CD4-positive, alpha-beta T cell treated with Interleukin-17A for 1 hour (primary cell): ENCODE measurements at places on chromosomes 11 and 22.

DNA sequence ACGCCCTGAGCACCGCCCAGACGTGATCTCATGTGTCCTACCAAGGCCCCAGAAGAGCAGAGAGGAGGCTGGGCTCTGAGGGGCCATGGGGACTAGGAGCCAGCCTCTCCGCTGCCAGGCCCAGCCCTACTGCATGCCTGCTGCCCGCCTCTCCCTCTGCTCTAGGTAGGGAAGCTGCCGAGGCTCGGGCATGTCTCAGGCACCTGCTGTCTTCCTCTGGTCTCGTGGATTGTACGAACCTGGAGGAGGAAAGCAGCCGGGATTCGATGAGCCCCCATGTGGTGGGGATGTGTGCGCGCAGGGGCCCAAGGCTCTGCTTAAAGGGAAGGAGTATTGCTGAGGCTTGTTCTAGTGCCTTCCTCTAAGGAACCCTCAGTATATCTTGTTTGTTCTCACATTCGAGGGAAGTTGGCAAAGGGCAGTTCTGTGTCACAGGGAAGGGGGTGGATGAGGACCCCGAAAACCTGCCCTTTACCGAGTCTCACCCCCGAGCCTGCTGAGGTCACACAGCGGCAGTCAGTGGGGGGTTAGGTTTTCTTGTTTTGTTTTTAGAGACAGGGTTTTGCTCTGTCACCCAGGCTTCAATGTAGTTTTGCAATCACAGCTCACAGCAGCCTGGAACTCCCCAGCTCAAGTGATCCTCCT is 21.2 kb downstream of the DAGLA start:
- DNase-seq = no peak

DNA sequence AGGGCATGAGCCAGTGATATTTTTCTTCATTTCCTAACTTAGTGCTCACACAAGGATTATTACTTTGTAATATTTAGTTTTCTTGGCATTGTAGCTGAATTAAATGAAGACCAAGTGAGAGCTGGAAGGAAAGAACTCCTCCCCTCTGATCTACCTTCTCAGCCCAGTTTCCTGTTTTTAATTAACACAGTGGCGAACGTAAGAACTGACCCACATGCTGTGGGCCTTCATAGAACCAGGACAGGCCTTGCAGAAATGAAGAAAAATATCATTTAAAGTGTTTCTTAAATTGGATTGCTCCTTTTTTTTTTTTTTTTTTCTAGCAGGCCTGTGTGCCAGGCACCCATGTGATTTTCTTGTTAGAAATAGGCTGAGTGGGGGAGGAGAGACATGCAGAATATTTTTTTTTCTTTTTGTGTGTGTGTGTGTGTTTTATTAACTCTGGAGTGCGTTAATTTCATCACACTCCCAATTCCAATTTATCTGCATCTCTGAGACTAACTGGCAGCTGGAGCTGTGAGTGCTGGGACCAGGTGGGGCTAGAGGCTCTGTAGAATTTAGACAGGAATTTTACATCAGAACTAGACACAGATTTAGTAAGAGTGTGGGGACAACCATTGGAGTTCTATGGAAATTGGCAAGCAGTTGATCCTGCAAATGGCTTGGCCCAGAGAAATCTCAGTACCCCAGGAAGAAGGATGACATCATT is 320.5 kb downstream of the DDX10 start:
- DNase-seq = no peak

- peak; percentile 82 for DNase-seq
Observed at GRCh38 chr22:40922484-40923303, 28.5 kb upstream of the RBX1 start.

GRCh38 chr22:23199159-23199558 is 18.9 kb downstream of the BCR start:
- no peak for DNase-seq

DNA sequence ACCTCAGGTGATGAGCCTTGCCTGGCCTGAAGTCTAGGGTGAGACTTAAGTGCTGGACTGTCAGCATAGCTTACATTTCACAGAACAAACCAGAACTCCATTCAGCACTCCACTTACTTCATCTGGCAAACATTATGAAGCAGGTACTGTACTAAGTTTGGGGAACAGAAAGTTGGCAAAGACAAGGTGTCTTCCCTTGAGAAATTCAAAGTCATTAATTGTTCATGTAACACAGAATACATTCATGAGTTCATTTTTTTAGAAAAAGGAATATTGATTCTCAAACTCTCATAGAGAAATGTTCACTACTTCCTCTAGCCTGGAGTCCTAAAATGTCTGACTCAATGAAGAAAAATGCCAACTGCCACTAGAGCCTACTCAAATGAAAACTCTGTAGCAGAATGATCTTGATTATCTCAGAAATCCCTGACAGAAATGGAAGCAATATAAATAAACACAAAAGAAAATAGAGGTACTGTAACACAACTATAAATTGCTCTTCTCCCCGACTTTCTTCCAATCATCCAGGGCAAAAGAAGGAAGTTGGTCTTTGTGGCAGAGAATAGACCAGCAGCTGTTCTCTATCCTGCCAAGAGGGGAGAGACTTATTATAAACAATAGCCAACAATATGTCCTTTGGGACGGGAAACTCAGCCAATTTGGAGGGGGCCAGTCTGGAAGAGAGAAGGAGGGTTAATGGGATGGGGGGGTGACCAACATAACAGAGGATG is 129.2 kb upstream of the MTMR2 start:
- DNase-seq = no peak

DNA sequence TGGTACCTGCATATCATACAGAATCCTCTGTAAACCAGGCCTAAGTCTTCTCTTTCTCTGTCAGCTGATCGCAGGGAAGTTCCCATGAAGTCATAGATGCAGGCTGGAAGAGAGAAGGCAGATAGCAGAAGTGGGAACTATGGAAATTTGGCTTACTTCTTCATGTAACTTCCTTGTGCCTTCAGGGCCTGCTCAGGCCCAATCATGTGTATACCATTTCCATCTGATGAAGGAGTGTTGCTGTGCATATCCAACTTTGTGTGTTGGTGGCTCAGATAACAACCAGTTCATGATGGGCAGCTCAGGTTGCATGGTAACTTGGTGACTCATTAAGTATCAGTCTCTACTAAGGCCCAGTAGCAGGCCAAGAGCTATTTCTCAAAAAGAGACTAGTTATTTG is 53.1 kb upstream of the CEP295 start:
- peak; percentile 8 for DNase-seq

GRCh38 chr22:35785181-35785923 is 67.7 kb downstream of the APOL5 start:
- DNase-seq = no peak

- peak; percentile 90 for DNase-seq
Observed at GRCh38 chr11:116931206-116931953, 94.0 kb upstream of the APOA1 start.

DNA sequence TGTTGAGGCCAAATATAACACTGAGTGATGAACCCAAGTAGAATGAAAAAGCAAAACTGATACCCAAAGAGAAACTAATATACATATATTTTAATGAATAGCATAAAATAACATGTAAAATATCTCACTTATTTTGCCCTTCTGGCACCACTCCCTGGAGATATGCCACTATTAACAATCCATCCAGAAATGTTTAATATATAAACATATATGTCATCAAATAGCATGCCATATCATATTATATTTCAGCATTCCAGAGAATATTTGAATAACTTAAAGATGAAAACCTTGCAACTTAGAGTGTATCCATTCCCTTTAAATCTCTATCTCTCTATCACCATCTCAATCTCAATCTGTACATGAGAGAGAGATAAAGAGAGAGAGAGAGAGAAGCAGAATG is 1073.3 kb upstream of the RAG2 start:
- no peak for DNase-seq

GRCh38 chr22:23192133-23192532 is 11.8 kb downstream of the BCR start:
- no peak for DNase-seq

DNA sequence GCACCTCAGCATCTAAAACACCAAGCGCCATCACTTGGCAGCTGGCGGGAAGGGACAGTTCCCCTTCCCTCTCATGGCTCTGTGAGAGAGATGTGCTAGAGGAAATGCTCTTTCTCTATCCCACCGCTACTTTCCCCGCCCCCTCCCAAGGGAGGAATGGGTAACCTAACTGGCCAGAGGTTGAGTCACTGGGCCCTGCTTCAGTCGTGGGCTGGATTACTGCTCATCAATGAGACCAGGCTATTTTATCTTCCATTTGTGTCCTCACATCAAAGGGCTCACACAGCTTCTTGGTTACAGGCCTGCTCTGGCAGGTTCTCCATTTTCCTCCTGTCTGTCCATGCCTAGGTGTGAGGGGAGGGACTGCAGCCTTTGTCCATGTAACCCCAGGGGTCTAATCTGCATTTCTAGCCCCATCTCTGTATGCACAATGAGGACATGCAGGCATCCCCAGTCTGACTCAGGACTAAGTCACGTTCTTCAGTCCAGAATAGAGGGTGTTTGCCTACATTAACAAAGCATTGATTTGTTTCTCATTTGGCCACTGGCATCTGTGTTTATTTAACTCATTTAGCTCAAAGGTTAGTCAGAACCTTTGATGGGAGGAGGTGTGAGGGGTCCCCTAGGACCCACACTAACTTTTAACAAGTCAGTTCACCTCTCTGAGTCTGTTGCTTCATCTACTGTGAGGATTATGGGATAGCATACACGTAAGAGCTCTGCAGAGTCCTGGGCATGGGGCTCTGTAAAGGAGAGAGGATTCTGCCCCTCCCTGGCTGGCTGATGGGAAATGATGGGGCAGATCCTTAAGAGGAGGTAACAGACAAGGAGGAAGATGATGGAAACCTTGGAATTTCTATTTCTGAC is 99.1 kb downstream of the XRRA1 start:
- DNase-seq = no peak

DNA sequence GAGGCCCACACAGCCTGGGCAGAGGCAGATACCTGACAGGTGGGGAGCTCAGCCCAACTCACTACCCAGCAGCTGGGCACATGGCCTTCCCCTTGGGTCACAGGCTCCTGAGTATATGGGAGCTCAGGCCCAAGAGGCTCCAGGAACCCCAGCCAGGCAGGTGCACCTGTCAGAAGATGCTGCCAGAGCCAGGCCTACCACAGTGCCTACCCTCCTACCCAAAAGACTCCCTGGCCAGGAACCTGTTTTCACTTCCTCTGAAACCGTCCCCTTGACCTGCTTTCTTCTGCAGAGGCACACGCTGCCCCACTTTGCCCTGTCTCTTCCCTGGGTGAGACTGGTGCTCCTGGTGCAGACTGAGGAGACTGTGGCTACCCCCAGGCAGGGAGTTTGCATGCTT is 2.9 kb downstream of the CHID1 start:
- no peak for DNase-seq

DNA sequence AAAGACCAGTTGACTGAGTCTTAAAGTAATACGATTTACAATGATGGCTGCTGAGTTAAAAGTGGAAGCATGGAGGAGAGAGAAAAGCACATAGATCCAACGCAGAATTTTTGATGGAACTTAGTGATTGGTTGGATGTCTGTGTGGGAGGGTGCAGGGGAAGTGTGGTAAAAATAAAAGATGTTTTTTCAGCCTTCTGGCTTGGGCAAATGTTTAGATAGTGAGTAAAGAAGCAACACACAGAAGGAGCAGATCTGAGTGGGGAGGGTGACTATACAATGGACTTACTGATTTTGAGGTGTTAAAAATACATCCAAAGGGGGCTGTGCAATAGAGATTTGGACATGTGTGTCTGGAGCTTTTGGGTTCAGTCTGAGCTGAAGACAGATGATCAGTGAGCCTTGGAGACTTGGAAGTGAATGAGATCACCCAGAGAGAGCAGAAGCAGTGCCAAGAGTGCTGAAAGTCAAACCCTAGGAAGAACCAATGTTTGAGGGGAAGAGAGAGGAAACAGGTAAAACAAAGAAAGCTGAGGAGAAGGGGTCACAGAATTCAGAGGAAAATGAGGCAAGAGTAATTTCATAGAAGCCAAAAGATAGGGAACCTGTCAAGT is 8.6 kb downstream of the GRIA4 start:
- no peak for DNase-seq

- no peak for DNase-seq
Observed at GRCh38 chr11:45917286-45917622, 423 bp downstream of the PEX16 start.

DNA sequence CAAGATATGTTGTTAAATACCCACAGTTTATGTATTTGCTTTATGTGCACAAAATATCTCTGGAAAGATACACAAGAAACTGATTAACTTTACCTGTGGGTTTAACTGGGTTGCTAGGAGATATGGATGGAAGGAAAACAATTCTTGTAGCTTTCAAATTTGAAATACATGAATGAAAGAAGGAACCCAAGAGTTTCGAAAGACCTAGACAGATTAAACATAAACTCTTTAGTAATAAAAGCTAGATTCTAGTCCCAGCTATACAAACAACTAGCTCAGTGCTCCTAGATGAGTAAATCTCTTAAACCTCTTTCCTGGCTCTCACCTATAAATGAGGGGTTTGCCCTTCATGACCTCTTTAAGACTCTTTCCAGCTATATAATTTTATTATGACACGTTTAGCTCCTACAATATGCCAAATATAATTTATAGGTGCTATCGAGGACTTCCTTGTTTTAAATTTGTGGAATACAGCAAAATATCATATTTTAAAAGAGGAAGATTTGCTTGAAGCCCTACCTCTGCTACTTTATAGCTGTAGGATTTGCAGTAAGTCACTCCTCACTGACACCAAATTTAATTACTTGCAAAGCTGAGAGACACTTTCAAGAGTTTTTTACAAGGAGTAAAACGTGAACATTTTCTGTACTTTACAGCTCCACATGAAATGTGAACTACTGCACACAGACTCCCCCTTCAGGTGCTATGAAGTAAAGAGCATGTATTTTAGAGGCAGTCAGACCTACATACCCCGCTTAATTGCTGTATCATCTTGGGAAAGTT is 50.7 kb downstream of the RRAS2 start:
- DNase-seq = peak; percentile 49

- no peak for DNase-seq
Observed at GRCh38 chr11:61594907-61595257, 14.0 kb upstream of the SYT7 start.

- DNase-seq = no peak
Observed at GRCh38 chr11:70212227-70212811, 9.2 kb downstream of the FADD start.

DNA sequence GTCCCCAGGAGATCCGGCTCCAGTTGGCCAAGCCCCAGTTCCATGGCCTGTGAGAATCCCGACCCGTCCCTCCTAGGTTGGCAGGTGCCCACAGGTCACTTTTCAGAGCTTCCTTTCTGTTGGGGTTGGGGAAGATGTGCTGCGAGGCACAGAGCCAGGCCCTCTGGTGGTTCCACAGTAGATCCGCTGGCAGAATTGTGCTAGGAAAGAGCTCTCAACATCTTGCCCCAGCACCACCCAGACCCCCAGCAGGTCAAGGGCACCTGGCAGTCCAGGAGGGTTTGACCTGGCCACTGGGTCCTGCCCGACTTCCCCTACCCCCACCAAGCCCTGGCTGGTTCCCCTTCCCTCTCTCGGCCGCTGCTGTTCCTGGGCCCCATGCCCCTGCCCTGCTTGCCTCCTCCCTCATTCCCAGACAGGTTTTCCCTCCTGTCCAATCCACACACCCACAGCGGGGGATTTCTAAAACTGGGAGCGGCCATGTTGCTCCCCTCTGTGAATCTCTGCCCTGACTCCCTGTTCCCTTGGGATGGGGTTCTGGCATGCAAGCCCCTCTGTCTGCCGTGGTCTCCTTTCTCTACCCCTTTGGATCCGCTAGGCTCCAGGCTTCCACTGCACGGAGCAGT is 26.2 kb upstream of the GCAT start:
- DNase-seq = no peak
